Amygdala (tissue), 56 donors: ENCODE measurements at places on chromosomes 12 and 14.

GRCh38 chr14:88559852-88560251 lies 3.0 kb upstream of the ZC3H14 start:
- DNase-seq = no peak

GRCh38 chr14:101851736-101852405 lies 90.4 kb downstream of the PPP2R5C start:
- DNase-seq = no peak

DNA sequence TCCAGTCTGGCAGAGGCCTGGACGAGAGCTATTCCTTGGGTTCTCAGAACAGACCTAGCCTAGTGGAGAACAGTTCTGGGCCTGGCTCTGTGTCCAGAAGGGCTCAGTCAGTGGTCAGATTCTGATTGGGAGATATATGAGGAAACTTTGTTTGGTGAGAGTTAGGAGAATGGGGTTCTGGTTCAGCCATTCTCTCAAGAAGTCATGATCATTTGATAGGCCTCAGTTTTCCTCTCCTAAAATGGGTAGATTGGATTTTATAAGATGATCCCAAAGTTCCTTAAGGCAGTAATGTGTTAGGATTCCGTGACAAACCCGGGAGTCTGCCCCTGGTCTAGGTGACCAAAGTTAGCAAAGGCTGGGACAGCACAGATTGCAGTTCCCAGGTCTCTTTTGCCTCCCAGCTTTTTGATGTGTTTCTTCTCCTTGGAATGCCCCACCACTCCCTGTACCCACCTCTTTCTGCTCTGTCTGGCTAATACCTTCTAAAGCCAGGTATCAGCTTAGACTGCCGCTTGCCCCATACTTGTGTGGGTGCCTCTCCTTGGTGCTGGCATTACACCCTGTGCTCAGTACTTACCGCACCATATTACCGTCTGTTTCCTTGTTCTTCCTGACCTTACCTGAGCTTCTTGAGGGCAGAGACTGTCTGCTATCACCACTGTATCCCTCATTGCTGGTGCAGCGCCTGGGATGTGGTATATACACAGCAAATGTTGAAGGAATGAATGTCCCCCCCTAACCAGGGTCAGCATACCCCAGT lies 25.5 kb downstream of the SUSD6 start:
- no peak for DNase-seq

DNA sequence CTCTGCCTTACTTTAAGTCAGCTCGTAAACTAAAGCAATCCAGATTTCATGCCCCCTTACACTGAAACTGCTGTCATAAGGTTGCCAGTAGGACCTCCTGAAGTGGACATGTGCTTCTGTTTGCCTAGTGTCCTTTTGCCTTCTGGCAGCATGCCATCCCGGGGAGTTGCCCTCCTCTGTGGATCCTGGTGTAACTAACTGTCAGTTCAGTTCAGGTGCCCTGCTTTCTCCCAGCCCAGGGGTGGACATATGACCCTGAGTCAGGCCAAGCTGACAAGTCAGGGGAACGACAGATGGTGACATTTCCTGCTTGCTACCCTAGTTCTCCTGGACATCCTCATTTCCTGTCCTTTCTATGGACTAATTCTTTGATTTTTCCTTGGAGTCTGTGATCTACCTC lies 25.6 kb downstream of the AKAP6 start:
- no peak for DNase-seq

- no peak for DNase-seq
Measured at GRCh38 chr14:24329073-24329663, 5.7 kb downstream of the ADCY4 start.

- no peak for DNase-seq
Measured at GRCh38 chr12:97666263-97666662, 203.7 kb downstream of the RMST start.

DNA sequence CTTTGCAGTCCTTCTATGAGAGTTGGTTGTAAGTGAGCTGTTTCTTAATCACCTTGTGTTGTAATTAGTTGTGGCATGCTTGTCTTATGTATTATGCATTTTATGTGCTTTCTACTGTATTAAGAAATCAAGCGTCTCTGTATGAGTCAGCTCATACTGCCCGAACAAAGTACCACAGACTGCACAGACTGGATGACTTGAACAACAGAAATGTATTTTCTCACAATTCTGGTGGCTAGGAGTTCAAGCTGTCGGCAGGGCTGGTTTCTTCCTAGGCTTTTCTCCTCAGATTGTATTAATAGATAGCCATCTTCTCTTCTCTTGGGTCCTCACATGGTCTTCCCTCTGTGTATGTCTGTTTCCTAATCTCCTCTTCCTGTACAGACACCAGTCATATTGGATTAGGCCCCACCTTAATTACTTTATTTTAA lies 77.7 kb downstream of the FLRT2 start:
- no peak for DNase-seq
